ENCODE measurements at places on chromosomes 3 and 15.

DNA sequence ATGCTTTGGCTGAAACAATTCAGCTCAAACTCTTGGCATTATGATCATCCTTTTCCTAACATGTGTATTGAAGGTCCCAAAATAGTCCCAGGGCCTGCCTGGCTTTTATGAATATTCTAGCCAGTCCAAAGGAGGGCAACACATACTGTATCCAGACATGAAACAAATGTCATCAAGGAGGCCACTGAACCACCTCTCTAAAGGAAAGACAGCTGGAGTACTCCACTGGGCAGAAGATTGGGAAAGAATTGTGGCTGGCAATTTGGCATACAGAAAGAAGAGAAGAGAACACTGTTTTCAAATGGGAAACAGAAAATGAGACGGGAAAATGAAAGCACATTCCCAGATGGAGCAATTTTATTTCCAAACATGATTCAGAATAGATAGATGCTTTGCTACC, 80.6 kb downstream of the NCEH1 start:
- no peak for DNase-seq

DNA sequence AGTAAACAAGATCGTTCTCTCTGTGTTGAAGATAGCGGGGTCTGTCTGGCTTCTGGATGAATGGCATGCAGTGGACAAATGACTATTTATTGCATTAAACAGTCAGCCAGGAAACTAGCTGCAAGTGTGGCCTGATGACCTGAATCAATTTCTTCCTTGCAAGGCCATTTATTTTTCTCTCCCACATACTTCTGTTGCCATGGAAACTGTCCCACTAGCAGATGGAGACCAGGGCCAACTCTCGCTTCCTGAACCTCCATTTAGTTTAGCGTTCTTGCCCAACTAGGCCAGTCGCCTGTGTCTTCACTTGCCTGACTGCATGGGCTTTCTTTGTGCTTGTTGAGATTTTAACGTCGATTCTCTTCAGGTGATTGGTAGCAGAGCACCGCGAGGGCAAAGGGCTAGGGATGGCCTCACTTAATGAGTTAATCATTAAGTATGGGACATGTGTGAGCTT, 27.6 kb downstream of the LMCD1 start:
- no peak for DNase-seq

- DNase-seq: no peak
Observed at GRCh38 chr3:48685293-48685602, 467 bp downstream of the NCKIPSD start.

DNA sequence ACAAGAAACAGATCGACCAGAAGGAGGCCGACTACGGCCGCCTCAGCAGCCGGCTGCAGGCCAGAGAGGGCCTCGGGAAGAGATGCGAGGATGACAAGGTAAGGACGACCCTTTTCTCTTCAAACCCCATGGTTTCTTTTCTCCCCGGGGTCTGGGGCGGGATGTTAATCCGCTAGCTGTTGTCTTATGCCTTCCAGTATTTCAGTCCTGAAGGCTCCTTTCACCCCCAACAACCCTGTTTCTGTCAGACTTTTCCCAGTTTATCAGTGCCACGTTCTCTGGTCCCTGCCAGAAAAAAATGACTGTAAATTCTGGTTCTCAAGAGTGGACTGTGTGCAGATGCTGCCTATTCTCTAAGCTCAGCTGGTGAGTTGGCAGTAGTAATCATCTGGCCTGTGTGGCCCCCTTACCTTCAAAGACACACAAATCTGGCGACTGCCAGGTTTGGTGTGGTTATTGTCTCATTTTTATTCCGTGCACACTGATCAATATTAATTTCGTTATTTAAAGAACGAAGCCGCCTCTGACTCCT, 806 bp downstream of the GOLM2 start:
- DNase-seq: no peak

GRCh38 chr15:71120428-71120944, 5.2 kb downstream of the THSD4 start:
- no peak for DNase-seq

DNA sequence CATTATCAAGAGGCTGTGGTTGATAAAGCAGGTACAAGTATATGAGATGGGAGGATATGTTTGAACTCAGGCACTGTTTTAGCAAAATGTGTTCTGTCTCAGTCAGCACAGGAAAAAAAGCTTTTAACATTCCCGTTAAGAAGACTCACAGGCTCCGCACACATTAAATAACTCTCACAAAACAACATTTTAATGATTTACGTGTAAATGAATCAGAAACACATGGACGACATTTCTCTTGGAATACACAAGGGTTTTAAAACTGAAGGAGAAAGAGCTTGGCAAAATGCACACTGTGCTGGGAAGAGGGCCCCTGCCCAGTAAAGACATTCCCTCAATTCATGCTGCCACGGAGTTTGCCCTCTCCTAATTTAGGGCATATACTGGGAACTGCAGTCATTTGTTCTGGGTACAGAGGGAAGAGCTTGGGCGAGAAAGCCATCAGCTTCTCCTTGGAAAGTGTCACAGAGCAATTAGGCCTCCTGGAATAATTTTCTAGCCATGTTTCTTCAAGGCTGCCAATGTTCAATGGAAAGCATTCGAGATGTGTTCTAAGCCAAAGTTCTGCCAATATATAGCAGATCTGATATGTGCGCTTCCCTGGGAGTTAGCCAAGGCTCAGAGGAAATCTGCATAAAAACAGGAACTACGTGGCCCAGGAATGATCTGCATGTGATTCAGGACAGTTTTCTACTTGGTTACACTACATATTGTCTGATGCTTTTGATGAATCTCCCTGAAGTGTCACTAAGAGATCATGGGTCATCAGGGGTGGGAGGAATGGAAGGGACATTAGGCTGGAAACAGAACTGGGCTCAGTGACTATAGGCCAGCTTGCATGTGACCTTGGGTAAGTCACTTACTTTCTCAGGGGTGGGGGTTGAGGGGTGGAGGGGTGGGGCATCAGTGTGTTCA, 2.2 kb upstream of the MASP1 start:
- DNase-seq: no peak

- DNase-seq: no peak
Observed at GRCh38 chr3:72950372-72950771, 46.2 kb upstream of the PPP4R2 start.

DNA sequence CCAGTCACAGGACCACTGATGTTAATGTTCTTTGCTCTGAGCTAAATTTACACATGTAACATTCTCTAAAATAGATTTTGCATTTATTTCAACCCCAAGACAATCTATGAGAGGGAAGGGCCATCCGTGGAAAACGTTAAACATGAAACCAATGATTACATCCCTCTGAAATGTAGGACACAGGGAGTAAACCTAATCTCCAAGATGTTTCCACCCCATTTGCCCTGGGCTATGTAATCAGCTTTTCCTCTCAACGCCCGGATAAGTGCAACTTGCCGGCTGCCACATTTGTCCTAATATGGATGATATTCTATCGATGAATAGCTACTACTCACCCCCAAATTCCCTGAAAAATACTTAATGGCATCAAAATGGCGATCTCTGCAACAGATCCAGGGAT, 6.4 kb upstream of the FMN1 start:
- no peak for DNase-seq

- DNase-seq: no peak
Observed at GRCh38 chr3:24128199-24129005, 183.3 kb downstream of the NR1D2 start.

GRCh38 chr15:85312486-85312885, 67.9 kb upstream of the AKAP13 start:
- peak; percentile 18 for DNase-seq

DNA sequence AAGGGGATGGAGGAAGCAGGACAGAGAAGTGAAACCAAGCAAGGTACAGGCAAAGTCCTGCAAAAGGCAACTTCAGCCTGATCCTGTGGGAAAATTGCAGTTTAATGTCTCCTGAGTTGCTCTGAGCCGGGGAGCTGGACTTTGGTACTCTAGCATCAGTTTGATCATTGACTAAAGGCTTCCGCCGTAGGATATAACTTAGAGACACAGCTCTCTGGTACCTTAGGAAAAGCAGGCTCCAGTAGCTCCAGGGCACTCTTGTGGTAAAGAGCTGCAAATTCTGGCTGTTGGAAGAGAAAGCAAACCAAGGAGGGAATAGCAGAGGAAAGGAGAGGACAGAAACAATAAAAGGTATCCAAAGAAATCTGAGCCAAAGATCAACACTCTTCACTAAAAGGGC, 521.1 kb downstream of the PLOD2 start:
- no peak for DNase-seq

DNA sequence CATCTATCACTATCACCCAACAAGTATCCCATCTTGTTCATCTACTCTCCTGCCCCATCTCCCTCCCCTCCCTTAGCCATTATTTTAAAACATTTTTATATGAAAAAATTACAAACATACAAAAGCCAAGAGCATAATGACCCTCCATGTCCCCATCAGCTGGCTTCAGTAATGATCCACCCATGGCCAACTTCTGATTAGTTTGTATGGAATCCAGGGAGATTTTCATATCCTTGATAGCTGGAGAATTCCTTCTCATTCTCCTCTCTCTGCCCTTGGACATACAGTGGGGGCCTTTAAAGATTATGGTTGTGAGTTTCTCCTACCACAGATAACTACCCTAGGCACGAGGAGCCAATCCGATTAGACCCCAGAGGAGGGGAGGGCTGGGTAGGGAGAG, 40.2 kb downstream of the IRAK2 start:
- DNase-seq: no peak

- no peak for DNase-seq
Observed at GRCh38 chr15:25719101-25719985, 143.8 kb downstream of the ATP10A start.

- no peak for DNase-seq
Observed at GRCh38 chr3:14801031-14801430, 17.7 kb upstream of the FGD5 start.

DNA sequence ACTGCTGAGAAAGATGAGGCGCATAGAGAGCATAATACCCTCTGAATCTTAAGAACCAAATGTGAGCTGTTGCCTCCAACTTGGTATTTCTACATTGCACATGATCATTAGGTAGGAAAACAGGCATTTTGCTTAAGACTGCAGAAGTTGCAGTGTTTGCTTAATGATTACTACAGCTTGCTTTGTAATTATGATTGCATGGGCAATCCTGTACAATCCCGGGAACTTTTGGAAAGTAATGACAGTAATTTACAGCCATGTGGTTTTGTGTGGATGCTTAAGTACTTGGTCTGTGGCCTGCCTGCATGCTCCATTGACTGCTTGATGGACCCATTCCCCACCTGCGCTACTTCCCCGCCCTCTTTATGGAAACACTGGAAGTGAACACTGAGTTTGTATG, 301.1 kb downstream of the DIPK2A start:
- no peak for DNase-seq

DNA sequence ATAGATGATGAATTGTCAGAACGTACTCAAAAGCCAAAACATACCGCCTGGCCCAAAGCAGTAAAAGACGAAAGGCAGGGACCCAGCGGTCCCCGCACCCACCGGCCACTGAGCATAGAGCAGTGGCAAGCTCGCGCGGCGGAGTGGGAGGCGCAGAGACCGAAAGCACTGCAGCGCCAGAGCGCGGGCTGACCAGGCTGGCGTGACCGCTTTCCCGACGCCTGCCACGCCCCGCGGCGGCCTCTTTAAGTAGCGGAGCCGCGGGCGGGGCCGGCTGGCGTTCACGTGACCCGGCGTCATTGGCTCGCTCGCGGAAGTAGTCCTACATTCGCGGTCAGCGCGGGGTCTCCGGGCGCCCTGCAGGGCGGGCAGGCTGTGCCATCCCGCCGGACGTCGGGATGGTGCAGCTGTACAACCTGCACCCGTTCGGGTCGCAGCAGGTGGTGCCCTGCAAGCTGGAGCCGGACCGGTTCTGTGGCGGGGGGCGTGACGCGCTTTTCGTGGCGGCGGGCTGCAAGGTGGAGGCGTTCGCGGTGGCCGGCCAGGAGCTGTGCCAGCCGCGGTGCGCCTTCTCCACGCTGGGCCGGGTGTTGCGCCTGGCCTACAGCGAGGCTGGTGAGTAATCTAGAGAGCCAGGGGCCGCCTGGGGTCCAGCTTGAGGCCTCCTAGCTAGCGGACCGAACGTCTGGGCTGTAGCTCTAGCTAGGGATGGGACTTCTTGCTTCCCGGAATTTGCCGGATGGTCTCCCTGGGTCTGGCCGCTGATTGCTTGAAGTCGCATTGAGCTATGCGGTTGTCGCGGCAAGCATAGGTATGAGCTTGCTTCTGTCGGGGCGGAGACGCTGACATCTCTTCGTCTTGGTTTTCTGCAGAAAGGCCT, at the start of gene HPS3:
Gene HPS3, plus strand, starts transcription at position 313 of the 880 bp plus-strand sequence. Its CDS starts 86 bp downstream, at position 399.
- DNase-seq: peak; percentile 79

GRCh38 chr3:115788921-115789470, 165.7 kb downstream of the GAP43 start:
- DNase-seq: no peak

GRCh38 chr3:134074001-134074789, 44.5 kb upstream of the SLCO2A1 start:
- DNase-seq: no peak

DNA sequence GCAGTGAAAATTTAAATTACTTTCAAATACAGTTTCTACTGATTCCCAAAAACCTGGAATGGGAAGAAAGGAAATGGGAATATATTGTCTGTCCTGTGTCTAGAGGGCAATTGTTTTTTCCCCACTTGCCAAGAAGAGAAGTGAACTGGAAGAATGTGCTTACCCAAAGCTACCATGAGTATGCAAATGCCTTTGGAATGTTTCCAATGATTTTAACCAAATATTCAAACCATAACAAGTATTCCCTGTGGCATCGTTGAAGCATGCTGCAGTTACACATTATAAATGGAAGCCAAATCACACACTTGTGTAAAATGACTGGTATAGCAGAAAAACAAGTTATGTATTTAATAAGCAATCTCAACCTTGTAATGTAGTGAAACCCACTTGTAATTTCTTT, 368.2 kb downstream of the GBE1 start:
- DNase-seq: no peak

GRCh38 chr3:122668930-122669730, 11.5 kb upstream of the PARP14 start:
- peak; percentile 56 for DNase-seq

- DNase-seq: no peak
Observed at GRCh38 chr15:93049233-93049632, 39.8 kb downstream of the RGMA start.

- DNase-seq: no peak
Observed at GRCh38 chr15:98718426-98719136, 70.2 kb downstream of the IGF1R start.

DNA sequence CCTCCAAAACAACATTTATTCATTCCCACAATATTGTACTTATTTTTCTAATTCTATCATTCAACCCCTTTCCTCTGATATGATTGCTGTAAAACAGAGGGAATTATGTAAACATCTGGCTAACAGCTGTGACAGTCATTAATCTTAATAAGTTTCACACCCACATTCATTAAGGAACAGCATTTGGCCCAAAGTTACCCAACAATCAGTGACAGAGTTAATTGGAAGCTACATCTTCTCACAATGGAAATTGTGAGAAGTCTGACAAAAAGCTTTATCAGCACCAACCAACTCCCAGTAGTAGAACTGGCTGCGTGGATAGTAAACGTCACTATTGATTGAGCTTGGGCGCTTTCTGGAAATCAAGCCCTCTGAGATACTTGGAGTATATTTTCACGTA, 165.8 kb upstream of the SLC24A5 start:
- no peak for DNase-seq

DNA sequence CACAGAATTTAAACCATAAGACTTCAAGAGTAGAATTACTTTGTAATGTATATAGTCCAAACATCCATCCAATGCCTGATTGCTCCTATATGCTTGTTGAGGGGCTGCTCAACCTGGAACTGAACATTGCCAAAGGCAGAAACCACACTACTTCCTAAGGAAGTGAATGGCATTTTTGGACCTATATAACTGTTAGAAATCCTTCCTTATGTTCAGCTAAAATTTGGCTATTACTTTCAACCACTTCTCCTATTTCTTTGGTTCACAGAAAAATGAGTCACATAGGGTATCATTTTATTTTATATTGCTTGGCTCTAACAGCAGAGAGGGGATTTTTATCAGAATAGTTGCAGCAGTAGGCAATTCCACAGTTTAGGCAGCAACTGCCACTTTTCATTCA, 342.1 kb downstream of the SLC9A9 start:
- no peak for DNase-seq
